SJCRH30 (cell line): ENCODE measurements at places on chromosomes 6 and 20. TPM values are rescaled to one million over a fixed set of nuclear protein-coding genes. Genes with fewer than 3 reads are reported as not detected.

Gene DUSP15
- 2.5 and 2.9 TPM in 2 replicates for total RNA-seq

Gene PGBD1
- total RNA-seq: 9.7 and 11.2 TPM in 2 replicates

Gene HLA-DMB
- not detected in 2 replicates for total RNA-seq

Gene OXT
- not detected in 2 replicates for total RNA-seq

Gene PSORS1C2
- total RNA-seq: not detected in 2 replicates

Gene SRC
- total RNA-seq: 14.9 and 15.4 TPM in 2 replicates

Gene KPNA5
- total RNA-seq: 11.6 and 11.9 TPM in 2 replicates

Gene CASP8AP2
- total RNA-seq: 27.6 and 34.0 TPM in 2 replicates

Gene TMEM14C
- total RNA-seq: 92.3 and 97.2 TPM in 2 replicates

Gene NKAIN2
- not detected in 2 replicates for total RNA-seq
